ENCODE measurements at places on chromosomes 13 and 19.

DNA sequence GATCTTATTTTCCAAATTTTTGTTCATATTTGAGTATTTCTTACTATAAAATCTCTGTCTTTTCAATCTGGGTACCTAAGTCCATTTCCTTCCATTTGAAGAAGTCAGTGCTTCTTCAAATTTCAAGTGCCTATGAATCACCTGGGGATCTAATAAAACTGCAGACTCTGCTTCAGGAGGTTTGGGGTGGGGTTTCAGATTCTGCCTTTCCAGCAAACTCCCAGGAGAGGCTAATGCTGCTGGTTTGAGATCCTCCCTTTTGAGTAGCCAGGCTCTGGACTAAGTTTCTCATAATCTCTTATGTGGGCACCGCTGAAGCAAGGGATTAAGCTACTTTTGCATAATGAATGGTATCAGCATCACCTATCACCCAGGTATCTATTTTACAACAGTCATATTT is 242.4 kb downstream of the RGCC start:
- DNase-seq = no peak

DNA sequence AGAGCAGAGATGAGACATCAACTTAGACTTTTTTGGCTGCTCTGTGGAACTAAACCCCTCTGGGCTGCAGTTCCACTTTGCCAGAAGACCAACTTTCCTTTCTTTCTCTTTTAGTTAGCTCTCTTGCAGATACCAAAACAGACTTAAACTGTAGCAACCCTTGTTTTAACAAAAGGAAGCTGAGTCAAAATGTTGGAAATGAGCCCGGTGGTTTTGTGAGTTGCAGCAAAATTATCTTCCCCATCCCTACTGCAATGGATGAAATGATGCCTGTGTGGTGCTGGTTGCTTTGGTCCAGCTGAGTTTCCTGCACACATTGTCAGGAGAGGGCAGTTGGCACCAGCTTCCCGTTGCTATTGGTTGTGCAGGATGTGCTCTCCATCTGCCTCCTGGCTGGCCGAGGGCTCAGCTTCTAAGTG is 115.3 kb downstream of the LRCH1 start:
- no peak for DNase-seq

DNA sequence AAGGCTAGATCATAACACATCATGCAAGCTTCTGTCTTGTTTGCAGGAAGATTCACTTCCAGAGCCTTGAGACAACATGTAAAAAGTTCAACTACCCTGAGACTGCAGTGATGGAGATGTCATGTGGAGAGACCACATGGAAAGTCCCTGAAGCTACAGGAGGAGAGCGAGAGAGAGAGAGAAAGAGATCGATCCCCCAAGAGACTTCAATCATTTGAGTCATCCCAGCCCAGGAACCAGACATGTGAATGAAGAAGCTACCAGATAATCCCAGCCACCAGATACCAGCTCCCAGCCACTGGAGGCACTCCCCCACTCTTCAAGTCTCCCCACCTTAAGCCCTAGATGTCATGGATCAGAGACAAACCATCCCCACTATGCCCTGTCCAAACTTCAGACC is 10.7 kb upstream of the EVI5L start:
- no peak for DNase-seq

GRCh38 chr19:45172173-45172572 is 5.9 kb downstream of the TRAPPC6A start:
- DNase-seq = no peak

- DNase-seq = no peak
Measured at GRCh38 chr13:110835721-110836604, 78.9 kb downstream of the ANKRD10 start.

DNA sequence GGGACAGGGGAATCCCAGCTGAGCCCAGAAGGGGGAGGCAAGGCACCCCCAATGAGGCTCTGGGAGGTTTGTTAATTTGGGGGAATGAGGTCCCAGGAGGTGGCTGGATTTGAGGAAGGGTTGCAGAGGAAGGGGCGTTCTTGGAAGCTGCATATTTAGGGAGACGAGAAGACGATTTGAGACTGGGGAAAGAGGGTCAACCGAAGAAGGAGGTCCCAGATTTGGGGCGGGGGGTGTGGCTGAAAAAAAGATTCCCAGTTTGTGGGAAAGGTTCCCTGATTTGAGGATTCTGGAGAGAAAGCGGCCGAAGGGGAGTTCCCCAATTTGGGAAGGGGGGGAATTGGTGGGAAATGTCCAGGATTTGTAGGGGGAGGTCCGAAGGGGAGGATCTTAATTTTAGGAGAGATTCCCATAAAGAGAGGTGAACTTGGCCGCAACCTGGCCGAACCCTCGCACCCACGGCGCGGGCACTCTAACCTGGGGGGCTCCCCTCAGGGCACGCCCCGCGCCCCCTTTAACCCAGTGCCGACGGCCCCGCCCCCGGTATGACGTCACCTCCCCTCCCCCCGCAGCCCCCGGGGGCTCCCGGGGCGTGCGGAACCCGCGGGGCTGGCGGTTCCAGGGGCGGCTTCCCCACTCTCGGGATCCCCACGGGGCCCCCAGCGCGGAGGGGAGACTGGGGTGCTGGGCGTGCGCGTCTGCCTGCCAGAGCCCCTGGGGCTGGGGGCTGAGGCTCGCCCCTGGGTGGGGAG is 1.2 kb downstream of the PTPRS start:
- no peak for DNase-seq

DNA sequence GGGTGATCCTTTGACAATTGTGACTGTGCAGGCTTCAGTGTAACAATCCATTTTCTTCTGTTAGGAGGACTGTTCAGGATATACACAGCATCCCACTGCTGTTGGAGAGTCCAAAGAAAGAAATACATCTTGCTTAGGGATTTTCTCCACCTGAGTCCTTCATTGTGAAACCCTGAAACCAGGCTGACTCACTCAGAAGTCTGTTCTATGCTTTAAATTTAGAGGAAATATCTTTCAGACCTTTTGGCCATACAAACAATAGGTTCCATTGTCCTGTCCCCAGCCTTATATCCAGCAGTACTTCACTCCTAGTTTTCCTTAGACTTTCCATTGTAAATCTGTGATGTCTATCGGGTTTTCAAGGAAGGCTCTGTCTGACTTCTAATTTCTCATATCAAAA is 379.1 kb downstream of the SUCLA2 start:
- no peak for DNase-seq

GRCh38 chr13:106521095-106521799 is 14.2 kb downstream of the EFNB2 start:
- DNase-seq = no peak

- DNase-seq = no peak
Measured at GRCh38 chr19:33683881-33684537, 62.3 kb downstream of the CHST8 start.

- DNase-seq = no peak
Measured at GRCh38 chr19:48833049-48833448, 3.2 kb downstream of the HSD17B14 start.

DNA sequence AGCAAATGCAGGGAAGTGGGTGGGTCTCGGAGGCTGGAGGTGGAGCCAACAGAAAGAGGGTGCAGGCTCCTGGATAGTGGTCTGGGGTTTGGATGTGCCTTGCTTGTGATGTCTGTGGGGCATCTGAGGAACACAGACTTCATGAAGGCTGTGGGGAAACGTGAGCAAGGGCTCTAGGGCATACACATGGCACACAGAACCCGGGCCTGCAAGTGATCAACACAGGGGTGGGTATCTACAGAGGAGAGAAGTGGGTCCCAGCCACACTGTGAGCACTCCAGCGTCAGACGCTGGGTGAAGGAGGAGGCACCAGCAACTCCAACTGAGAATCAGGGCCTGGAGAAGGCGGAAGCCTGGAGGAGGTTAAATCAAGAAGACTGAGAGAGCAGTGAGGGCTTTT is 5.4 kb upstream of the UBE2M start:
- DNase-seq = no peak

DNA sequence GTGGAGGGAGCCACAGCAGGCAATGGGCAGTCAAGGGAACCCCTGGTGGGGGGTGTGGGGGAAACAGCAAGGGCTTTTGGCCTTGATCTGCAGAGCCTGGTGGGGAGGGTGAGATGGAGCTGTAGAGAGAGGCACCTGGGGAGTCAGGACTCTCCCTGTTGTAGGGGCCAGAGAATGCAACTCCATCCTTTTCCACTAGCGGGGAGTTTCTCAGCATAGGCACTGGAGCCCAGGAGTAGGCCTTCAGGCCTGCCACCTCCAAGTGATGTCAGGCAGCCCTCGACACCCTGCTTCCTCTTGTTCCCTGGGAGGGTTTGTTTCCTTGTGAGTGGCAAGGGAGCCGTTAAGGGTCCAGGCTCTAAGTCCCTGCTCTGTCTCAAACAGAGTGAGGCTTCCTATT is 25.0 kb downstream of the MEGF8 start:
- DNase-seq = no peak

DNA sequence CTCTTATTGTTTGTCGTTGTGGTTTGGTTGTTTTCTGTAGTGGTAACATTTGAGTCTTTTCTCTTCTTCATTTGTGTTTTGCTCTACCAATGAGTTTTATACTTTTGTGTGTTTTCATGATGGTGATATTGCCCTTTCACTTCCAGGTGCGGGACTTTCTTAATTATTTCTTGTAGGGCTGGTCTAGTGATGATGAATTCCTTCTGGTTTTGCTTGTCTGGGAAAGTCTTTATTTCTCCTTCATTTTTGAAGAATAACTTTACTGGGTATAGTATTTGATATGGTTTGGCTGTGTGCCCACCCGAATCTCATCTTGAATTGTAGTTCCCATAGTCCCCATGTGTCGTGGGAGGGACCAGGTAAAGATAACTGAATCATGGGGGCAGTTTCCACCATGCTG is 6.8 kb upstream of the CLEC4M start:
- no peak for DNase-seq

DNA sequence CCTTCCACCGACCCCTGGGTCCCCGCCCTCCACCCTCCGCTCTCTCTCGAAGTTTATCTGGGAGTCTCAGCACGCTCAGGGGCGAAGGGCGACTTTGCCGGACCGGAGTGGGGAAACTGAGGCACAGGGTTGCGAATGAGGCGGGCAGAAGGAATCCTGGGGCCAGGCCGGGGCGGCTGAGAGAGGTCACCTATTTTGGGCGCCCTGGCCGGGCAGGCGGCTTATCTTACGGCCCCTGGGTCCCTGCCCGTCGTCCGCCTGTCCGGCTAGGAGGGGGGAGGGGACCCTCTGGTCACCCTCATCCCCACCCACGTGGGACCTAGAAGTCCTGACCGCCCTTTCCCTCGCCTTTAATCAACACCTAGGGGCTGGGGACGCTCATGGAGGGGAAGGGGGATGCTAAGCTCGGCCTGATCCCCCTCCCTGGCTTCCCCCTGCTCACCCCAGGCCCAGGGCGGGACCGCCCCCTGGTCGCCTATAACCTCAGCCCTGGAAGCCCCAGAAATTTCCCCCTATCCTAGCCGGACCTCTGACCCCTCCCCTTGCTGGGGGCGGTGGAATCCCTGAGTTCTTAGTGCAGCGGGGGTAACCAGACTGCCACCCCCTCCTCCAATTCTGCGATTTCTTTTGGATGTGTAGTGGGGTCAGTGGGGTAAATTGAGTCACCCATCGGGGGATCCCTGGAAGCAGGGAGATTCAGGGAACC is 556 bp downstream of the TRIP10 start:
- no peak for DNase-seq

DNA sequence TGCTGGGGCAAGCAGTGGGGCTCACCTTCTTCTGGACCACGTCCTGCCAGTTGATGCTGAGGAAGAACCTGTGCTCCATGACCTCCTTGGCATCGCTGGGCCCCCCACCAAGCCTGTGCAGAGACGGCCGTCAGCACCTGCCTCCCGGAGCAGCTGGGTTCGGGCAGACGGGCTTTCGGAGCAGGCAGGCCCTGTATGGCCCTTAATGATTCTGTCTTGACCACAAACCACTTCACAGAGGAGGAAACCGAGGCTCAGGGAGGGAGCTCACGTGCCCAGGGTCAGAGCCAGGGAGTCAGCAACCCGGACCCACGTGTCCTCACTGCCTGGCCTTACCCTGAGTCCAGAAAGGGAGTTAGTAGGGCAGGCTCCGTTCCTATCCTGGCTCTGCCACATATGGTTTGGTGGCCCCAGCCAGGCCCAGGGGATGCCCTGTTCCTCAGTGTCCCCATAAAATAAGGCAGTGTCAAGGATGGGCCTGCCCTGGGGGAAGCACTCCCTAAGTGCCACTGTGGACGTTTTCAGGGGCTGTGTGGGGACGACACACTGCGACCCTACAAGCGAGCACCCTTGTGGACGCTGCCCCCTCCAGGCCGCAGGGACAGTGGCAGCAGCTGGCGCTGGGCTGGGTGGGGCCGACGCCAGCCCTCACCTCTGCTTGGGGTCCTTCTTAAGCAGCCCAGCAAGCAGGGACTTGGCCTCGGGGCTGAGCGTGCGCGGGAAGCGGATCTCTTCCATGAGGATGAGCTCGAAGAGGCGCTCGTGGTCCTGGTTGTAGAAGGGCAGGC is 8.9 kb upstream of the CCNP start:
- DNase-seq = no peak

DNA sequence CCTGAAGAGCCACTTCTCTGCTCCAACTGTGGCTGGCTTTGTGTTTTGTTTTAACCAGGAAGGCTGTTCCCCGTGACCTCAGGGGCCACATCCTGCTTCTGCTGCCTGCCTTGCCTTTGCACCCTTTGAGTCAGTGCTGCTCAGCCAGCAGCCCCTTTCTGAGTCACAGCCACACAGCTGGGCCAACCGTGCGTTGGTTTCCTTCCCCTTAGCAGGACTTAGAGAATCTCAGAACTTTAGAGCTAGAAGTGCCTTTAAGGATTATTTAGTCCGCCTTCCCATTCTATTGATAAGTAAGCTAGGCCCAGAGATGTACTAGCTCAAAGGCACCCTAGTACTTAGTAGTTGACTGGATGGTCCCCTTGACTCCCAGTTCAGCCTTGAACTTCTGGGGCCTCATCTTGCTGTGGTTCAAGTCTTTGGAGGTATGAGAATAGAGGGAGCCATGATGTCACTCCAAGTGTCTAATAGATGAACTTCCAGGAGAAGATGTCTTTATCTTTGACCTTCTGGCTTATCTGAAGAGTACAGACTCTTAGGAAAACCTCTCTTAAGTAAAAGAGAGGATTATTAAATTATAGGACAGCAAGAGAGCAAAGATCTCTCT is 8.0 kb downstream of the RGCC start:
- DNase-seq = peak; percentile 77

DNA sequence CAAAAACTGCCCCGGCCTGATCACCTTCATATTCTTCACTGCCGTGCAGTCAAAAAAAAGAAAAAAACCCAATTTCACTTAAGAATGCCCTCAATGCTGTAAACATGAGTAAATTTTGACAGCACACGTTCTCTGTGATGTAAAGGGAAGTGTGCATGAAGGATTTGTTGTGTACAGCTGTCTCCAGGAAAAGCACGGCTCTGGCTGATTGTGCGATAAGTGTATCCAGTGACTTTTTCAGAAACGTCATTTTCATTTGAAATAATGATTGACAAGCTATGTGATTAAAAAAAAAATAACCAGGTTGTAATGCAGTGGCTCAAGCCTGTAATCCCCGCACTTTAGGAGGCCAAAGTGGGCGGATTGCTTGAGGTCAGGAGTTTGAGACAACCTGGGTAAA is 39.6 kb downstream of the ANKRD10 start:
- no peak for DNase-seq

DNA sequence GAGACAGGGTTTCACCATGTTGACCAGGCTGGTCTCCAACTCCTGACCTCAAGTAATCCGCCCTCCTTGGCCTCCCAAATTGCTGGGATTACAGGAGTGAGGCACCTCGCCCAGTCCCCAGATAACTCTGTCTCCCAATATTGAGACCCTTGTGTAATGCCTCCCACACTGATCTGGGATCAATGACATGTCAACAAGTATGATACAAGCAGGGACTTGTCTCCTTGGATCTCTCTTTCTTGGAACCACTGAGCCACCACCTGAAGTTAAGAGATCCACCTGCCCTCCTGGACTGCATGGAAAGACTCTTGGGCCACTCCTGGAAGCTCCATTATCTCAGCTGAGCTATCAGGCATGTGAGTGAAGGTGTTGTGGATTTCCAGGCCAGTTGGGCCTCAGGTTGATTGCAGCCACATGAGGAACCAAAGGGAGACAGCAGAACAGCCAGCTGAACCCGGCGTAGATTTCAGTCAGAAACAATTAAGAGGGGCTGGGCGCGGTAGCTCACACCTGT is 15.1 kb downstream of the NFKBID start:
- DNase-seq = no peak
